ENCODE measurements at places on chromosomes 1 and 21.

DNA sequence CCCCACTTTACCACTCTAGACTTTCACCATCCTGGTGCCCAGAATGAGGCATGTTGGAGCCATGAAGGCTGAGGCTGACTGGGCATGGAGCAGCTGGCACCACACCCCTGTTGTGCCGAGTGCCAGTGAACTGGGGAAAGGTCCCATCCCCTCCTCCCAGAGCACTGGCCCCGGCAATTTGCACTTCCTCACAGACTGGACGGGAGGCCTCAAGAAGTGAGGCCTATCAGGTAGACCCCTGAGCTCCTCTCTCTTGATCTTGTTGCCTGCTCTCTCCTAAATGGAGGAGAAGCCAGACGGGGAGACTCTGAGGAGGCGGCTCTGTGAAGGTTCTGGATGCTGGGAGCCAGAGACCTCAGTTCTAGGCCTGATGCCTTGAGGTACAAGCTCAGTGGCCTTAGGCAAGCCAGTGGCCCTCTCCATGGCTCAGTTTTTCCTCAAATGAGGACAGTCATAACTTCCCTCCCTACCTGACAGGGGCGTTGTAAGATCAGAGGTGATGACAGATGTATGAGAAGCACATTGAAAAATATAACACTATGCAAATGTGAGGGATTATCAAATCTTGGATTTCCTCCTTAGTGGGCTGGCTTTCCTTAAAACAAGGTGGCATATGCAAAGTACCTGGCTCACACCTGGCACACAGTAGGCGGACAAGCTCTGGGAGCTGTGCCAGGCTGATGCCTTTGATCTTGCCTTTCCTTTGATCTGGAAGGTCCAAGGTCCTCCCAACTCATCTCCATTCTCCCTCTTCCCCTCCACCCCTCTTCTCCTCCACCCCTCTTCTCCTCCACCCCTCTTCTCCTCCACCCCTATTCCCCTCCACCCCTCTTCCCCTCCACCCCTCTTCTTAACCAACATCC is 6.7 kb downstream of the GRHL3 start:
- DNase-seq = no peak

GRCh38 chr1:48715921-48716320 is 60.8 kb downstream of the BEND5 start:
- DNase-seq = no peak

DNA sequence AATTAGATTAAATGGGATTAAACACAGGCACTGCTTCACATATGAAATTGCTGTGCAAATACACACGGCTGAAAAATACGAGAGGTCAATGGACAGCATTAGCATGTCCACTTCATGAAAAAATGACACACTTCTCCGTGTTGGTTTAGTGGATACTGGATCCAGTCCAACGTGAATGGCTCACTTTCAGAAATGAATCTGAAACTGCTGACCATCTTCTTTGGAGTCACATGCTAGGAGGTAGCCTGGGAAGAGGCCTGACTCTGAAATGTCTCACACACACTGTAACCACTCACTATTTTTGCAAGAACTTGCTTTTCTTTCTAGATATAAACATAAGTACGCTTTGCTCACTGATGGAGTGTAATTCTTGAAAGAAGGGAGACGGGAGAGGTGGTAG is 127.3 kb downstream of the HLCS start:
- DNase-seq = no peak

GRCh38 chr1:230786385-230786753 is 39.2 kb downstream of the CAPN9 start:
- DNase-seq = no peak

GRCh38 chr1:66315671-66316070 is 218.3 kb upstream of the SGIP1 start:
- no peak for DNase-seq

DNA sequence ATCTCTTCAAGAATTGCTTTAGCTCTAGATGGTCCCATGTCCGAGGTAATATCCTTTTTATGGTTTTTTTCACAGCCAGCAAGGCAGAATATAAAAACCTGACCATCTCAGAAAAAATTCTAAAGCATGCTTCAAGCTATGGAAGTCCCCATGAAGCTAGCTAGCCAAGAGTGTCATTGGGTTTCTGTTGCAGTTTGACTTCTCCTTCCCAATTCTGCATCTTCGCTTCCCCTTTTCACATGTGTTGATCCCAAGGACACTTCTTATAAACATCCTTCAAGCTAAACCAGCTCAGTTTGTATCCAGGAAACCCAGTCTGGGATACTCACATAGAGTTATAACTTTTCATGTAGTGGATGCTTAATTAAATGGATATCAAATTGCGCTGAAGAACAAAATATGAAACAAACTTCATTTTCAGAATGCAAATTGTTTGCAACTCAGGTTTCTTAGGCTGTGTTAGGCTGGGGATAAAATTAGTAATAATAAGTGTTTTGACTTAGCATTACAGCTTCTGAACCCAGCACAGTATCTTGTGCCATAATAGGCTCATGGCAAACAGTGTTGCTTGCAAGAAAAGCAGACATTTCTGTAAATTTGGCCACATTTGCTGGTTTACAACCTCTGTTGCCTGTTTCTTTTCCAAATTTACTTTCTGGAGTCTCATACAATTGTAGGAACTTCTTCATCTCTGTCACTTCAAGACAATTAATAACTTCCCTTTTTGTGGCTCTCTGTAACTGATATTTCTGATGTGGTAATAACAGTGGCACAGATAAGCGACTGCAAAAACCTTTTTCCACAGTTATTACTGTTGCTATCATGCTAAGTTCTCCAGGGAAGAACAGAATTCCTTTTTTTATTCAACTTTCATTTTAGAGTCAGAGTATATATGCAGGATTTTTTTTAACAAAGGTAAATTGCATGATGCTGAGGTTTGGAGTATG is 53.2 kb downstream of the NCAM2 start:
- DNase-seq = no peak

- no peak for DNase-seq
Measured at GRCh38 chr1:40981691-40982448, 2.4 kb downstream of the CTPS1 start.

All from anterior cingulate cortex (tissue), 58 donors.